ENCODE measurements at places on chromosomes 3 and 15.

GRCh38 chr3:185789891-185790830 lies 34.7 kb downstream of the IGF2BP2 start:
- DNase-seq: no peak

GRCh38 chr3:170869645-170870593 lies at the start of gene RPL22L1:
RPL22L1 (minus strand) TSS chr3:170870195; CDS start chr3:170870167, 28 bp downstream.
- peak; percentile 98 for DNase-seq

DNA sequence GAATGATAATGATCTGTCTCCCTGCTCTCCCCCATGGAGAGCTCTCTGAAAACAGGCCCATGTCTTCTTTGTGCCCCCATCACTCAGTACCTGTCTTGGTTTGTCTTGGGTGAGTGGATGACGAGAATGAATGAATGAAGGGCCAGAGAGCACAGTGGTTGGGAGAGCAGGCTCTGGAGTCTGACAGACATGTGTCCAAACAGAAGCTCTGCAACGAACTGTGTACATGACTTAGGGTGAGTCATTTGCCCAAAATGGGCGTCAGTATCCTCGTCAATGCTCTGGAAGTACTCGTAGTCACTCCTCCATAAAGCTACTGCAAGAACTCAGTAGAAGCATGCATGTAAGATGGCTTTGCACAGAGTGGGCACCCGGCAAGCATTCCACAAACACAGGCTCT lies 170.2 kb upstream of the TLE3 start:
- DNase-seq: peak; percentile 88

GRCh38 chr15:31377030-31377429 lies 50.4 kb downstream of the KLF13 start:
- no peak for DNase-seq
